ENCODE measurements at places on chromosomes 12 and 14. TPM values are rescaled to one million over a fixed set of nuclear protein-coding genes. Genes with fewer than 3 reads are reported as not detected.

Gene RD3L
- not detected for total RNA-seq

Gene GPR137C
- 3.8 TPM for total RNA-seq

Gene PTMS
- 320 TPM for total RNA-seq

DNA sequence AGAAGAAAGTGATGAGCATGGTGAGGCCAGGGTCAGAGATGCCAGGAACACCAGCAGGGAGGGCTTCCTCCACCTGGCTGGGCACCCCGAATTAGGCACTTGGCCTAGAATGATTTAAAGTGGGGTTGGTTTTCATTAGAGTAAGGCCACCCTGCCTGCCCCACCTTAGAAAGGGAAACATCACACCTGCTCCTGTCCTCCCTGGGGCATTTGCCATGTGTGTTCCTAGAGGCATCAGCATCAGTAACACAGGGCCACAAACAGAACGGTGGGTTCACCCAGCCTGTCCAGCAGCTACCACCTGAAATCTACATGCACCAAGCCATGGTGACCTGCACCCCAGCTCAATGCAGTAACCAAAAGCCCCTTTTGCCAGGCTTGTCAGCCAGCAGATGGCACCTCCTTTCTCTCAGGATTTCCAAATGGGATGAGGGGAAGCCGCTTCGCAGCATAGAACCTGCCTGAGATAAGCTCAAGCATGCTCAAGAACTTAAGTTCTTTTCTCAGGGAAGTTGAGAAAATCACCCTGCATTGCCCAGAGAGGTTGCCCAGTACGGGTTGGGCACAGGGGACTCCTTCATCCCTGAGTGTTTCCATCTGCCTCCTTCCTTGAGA is 338.8 kb downstream of the DPF3 start:
- peaks cover 7% of the 10 kb centered on the region for H3K4me1 ChIP-seq
- no peak overlapping the region for H3K27ac ChIP-seq
- no peaks in the 10 kb centered on the region for H3K36me3 ChIP-seq
- H3K4me3 ChIP-seq: no peak overlapping the region
- DNase-seq: no peak

- H3K4me1 ChIP-seq: peaks cover 23% of the 10 kb centered on the region
- peak within 1 kb of the TSS; percentile 96 for H3K27ac ChIP-seq
- no peaks in the 10 kb centered on the region for H3K36me3 ChIP-seq
- peaks cover 32% of the 10 kb centered on the region for H3K27me3 ChIP-seq
- peak; percentile 73 for DNase-seq
Observed at GRCh38 chr12:78864403-78864869, at the start of gene SYT1. SYT1 (plus strand) TSS chr12:78864774.

All from mesothelial cell of epicardium (in vitro differentiated cells).